ENCODE measurements at places on chromosomes 12 and 14.

DNA sequence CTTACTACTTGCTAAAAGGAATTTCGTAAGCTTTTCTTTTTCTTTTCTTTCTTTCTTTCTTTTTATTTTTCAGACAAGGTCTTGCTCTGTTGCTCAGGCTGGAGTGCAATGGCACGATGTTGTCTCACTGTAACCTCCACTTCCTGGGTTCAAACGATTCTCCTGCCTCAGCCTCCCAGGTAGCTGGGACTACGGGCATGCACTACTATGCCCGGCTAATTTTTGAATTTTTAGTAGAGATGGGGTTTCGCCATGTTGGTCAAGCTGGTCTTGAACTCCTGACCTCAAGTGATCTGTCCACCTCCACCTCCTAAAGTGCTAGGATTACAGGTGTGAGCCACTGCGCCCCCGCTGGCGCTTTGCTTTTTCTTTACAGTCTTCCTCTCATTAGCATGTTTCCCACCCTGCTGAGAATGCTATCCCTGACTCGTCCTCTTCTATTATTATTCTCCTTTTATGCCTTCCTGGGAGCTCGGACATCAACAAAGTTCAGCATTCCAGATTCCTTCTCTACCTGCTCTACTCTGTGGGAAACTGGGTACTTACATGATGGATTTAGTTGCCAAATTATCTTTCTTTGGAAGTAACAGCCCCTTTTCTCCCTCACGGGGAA is 3.1 kb downstream of the MTHFD1 start:
- DNase-seq = no peak

DNA sequence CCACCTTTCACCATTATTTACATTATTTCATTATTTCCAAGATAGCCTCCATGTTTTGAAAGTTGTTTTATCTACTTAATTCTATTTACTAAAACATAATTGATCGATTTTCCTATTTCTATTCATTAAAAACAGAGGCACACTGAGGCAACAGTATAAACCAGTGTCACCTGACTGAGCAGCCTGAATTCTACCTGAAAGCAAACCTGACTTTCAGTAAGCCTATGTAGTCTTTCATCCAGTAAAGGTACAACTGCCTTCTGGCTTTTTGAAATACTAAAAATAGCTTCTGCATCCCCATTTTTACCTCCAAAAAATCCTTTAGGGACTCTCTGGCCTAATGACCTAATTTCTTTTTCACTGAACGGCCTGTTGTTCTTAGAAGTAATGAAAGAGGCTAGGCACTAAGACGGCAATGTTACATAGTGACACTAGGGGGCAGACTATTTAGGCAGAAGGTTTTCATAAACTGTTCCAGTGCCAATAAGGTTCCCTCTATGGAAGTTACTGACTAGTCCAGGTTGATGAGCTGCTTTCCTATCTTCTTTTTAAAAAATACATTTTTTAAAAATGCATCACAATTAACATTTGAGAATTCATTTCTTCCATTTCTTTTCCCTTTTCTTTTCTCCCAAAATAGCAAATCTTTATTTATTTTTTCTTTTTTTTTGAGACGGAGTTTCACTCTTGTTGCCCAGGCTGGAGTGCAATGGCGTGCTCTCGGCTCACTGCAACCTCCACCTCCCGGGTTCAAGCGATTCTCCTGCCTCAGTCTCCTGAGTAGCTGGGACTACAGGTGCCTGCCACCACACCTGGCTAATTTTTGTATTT is 17.5 kb downstream of the ANAPC5 start:
- peak; percentile 29 for DNase-seq

DNA sequence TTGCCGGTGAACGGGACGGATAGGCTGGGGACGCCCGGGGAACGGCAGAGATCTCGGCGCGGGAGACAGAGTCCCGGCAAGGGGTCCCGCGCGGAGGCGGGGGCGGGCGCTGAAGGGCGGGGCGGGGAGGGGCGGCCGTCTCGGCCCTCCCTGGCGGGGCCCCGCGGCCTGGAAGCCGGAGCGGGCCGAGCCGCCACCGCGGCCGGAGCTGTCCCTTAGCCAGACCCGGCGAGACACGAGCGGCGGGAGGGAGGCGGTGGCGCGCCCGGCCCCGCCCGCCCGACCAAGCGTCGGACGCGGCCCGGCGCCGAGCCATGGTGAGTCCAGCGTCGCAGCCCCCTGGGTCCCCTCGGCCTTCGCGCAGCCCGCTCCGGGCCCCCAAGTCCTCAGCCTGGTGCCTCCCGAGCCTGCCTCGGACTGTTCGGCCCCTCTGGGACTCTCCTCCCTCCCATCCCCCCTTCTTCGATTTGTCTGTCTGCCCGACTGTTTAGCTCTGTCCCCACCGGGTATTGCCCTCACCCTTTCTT is at the start of gene ARHGEF40:
Gene ARHGEF40, plus strand, starts transcription at position 222 of the 527 bp plus-strand sequence. Its CDS starts 93 bp downstream, at position 315.
- no peak for DNase-seq

DNA sequence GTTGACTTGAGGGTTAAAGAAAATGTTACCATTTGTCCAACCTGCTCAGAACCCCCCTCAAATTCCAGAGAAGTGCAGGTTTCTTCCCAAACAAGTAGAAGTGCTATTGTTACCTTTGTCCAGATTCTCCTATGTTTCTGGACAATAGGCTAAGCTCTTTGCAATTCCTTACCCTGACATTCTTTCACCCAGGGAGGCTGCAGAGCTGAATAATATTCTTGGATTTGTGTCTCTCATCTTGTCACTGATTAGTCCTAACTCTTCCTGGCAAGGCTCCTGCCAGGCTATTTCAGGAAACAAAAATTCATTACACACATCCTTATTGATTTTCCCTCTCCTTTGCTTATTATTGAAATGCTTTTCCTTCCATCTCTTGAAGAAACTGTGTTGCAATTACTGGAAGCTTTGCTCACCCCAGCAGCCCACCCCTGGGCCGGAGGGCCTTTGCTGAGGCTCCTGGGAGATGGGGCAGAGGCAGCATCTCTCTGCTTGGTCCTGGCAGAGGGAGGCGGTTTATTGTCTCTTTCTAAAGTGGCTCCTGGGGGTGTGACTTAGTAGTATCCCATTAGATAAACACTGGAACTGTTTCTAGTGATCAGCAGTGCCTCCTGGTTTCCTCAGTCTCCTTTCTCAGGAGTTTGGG is 207.5 kb upstream of the PELI2 start:
- DNase-seq = no peak

- no peak for DNase-seq
Measured at GRCh38 chr12:124289634-124290600, 5.0 kb upstream of the RFLNA start.

GRCh38 chr14:89121968-89122620 is 294.9 kb downstream of the FOXN3 start:
- DNase-seq = no peak

- no peak for DNase-seq
Measured at GRCh38 chr14:52021957-52022600, 32.7 kb downstream of the RTRAF start.

DNA sequence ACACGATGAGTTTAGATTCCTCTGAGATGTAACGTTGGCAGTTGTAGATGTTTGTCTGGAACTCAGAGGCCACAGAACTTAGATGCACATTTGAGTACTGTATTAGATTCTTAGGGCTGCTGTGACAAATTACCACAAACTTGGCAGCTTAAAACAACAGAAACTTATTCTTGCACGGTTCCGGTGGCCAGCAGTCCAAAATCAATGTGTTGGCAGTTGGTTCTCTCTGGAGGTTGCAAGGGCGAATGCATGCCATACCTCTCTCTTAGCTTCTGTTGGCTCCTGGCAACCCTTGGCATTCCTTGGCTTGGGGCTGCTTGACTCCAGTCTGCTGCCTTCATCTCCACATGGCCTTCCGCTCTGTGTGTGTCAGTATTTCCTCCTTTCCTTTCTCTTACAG is 118.9 kb downstream of the C12orf75 start:
- DNase-seq = no peak

- DNase-seq = no peak
Measured at GRCh38 chr12:14138495-14138894, 157.1 kb upstream of the GRIN2B start.

- DNase-seq = peak; percentile 72
Measured at GRCh38 chr12:1797011-1797901, 23.1 kb upstream of the LRTM2 start.

DNA sequence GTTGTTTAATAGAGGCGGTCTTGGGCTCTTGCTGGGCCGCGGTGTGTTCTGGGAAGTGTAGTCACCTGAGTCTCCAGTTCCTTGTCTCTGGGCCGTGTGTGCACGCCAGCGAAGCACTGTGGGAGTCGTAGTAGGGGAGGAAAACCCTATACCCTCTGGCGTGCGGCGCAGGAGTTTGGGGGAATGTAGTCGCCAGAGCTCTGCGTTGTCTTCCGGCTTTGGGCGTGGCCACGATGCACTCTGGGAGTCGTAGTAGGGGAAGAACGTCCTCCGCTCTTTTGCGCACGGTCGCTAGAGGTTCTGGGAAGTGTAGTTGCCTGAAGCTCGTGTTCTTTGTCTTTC is 726 bp upstream of the ZNF140 start:
- peak; percentile 95 for DNase-seq

DNA sequence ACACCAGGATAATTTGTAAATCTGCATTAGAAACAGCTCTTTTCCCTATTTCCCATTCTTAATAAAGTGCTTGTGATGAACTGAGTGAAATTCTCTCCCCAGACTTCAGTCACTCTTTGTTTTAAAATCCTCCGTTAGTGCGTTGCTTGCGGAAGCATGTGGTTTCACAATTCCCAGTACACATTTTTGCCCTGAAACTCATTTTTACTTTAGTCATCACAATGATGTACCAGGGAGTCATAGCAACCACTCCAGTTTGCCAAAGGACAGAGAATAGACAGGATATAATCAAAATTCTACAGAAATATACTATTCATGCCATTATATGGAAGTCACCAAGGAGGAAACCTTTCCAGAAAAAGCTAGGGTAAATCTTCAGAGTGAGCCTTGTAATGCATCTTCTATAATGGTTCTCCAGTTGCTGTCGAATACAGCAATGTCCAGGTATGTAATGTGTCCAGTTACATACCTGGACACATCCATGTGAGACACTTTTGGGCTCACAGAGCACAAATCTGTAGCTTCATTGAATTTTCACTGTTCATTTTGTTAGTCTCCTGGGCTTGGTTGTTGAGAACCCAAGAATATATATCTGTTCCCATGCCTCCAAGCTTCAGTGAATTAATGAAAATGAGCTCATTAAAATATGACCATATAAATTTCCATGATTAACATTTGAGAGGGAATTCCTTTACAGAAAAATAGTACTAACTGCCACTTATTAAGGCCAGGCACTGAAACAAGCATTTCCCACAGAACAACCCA is 57.8 kb downstream of the GPR135 start:
- no peak for DNase-seq

DNA sequence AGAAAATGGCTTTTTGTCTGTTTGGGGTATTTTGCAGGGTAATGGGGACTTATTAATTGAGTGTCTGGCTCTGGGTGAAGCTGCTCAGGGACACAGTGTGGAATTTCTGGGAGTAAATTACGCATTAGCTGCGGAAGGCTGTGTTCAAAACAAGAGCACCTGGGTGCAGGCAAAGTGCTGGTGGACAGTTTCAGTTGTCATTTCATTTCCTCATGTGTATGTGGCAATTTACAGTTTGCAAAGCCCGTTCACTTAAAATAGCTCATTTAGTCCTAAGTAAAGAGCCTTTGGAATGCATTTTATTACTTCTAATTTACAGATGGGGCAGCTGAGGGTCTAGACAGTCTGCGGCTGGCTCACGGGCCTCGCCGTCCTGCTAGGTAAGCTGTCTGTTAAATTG is 546.8 kb downstream of the BCL11B start:
- no peak for DNase-seq

GRCh38 chr12:65937806-65938205 is 113.5 kb downstream of the HMGA2 start:
- DNase-seq = no peak

DNA sequence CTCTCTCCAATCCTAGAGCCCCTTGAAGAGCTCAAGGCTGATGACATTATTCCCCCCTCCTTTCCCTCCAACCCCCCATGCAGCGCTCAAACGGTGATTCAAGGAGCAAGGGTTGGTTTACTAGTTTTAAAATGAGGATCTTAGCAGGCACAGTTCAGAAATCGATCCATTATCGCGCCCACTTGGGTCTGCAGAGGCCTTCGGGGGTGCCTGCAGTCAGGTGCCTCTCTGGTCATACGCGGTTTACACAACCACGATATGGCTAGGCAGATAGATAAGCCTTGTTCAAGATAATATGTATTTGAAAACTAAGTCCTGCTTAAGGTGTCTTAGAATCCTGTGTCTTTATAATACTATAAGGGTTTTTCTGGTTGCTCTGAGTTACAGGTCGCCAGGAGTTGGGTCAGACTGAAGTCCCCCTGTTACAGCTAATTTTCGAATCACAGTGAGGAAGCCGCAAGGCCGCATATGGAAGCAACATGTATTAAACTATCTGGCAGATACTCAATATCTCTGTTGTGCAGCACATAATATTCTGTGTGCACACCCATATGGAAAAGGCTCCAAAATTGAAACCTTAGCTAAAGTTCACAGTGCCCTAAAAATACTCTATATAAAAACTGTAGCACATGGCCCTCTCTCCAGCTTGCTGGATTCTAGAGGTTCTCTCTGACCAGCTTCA is 10.0 kb downstream of the BHLHE41 start:
- no peak for DNase-seq

DNA sequence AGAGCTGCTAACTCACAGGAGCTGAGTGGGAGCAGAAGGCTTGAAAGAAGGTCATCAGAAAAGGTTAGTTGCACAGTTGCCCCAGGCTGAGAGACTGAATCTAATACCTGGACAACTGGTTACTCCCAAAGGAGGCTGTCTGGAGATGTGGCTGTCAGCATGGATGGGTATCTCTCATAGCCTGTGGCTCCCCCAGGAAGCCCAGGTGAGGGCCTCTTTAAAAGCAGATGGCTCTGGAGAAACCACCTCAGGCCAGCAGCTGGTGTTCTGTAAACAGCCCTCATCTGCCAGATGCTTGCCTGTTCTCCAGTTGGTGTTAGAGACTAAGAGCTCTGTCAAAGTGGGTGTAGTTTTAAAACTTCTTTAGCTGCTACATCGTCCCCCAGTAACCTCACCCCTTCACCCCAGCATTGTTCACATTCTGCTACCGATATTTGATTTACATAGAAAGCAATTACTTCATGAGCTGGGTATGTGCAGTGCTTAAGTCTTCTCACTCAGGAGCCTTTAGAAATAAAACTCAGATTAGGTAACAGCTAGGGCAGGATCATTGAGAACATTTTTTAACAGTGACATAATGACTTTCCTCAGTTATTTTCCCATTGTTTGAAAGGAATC is 25.8 kb downstream of the DACT1 start:
- no peak for DNase-seq

DNA sequence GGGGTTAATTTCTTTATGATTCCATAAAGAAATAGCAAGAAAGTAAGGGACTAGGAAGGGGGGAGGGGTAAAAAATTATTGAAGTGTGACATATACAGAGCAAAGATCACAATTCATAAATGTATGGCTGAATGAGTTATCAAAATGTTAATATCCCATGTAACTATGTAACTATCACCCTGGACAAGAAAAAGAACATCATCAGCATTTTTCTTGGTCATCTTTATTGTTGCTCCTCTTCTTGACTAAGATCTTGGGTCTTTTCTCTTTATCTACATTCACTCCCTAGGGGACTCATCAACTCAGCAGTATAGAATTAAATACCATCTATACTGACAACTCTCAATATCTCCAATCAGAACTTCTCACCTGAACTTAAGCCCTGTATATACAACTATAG is 57.5 kb downstream of the CAND1 start:
- no peak for DNase-seq

All from T-helper 2 cell (primary cell).